ENCODE measurements at places on chromosomes 3 and 15. TPM values are rescaled to one million over a fixed set of nuclear protein-coding genes. Genes with fewer than 3 reads are reported as not detected.

GRCh38 chr15:65767264-65767595, 24.9 kb downstream of the DENND4A start:
- no peak for DNase-seq

DNA sequence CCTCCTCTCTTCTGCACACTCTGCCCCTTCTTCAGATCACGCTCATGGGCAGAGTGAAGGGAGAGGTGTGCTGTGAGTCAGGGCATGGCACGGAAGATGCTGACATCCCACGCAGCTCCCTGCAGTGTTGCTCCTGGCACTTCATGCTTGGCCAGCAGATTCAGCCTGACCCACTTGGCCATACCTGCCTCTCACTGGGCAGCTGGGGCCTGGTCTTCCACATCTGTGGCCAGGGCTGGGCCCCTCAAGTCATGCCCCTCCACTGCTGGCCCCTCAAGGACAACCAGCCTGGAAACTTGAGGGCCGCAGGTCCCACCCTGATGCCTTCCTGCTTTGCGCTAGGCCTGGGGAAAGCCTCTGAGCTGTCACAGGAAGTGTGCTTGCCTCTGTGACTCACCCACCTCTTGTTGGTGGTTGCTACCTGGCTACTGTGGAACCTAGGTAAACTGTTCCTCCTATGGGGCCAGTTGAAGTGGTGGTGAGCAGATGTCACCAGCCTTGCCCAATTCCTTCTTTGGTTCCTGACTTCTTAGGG, 48.7 kb downstream of the BSN start:
- peak; percentile 57 for DNase-seq

GRCh38 chr15:40162552-40162951, 1.7 kb downstream of the BUB1B start:
- DNase-seq: no peak

Gene CSTA
- not detected for total RNA-seq

Gene XCR1
- total RNA-seq: not detected

DNA sequence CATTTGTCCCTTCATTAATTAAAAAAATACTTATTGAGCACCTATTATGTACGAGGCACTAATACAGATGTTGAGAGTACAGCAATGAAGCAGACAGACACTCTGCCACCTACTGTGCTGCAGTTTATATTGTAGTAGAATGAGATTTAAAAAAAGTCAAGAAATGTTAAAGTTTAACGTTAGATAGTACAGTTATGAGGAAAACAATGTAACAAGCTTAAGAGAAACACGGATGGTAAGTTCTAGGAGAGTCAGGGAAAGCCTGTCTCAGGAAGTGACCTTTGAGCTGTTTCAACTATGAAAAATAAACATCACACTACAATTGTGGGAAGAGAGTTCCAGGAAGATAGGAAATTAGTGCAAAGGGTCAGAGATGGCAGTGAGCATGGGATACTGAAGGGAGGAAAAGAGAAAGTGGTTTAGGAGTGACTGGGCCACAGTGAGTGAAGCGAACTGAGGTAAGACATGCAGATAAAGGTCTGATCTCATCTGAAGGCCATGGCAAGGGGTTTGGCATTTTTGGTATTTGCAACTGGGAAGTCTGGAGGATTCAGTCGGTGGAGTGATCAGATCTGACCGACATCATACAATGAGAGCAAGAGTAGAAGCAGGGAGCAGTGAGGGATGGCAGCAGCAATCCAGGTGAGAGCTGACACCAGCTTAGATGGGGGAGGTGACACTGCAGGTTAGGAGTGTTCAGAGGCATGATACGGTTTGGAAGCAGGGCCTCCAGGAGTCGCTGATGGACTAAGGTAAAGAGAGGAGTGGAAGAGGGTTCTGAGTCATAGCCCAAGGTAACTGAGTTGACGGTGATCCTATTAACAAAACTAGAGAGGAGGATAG, 28.5 kb downstream of the PLSCR4 start:
- no peak for DNase-seq

DNA sequence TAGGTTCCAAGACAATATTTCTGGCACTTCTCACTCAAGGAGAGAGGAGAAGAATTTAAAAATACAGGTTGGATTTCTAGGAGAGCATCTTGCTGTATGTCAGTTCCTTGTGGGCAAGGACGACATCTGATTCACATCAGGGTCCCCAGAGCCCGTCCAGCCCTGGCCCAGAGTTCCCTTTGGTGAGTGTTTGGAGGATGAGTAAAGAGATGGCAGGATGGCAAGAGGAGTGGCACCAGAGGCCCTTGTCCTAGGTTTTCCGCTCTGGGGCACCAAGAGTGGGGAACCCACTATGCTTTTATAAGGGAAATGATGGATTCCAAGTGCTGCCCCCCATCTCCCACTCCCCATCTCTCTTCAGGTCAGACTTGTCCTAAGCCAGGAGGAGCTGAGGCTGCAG, 181.8 kb downstream of the TBC1D2B start:
- DNase-seq: no peak

DNA sequence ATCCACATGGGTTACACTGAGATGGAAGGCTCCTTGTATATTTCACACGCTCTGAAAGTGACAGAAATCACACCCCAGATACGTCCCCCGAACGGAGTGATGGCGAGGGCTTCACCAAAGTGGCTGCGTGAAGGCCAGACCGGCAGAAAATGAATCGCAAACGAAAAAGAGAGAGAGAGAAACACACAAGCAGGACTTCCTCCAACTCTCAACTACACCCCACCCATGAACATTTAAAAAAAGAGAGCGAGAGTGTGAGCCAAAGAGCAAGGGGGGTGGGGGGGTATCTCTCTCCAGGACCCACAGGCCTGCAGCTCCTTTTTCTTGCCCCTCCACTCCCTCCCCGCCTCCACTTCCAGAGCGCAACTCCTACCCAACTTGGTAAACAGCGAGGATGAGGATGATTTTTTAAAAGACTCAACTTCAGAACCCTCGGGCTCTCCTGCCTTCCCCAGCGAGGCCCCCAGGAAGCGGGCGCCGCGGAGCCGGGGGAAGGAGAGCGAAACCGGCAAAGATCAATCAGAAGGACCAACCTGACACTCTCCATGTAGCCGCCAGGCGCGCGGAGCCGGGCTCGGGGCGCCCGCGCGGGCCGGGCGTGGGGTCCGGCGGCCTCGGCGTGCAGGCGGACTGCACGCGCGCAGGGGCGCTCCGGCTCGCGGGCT, 519.1 kb downstream of the FOXP1 start:
- DNase-seq: peak; percentile 50

Gene MYLK
- total RNA-seq: 0.60 TPM

DNA sequence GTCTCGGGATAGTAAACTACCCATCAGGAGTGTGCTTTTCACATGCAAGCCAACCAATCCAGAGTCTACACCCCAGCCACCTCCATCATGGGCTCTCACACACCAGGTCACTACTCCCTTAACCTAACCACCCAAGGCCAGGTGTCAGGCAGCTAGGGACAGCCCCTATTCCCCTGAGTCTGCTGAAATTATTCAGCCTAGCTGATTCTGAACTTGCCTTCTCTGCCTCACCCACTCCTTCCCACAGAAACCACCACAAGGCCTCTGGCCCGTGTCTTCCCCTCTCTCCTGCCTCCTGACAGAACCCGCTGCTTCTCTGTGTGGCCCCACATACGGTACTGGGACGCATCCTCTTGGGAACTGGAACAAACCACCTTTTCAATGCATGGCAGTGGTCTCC, 82.1 kb downstream of the PCSK6 start:
- no peak for DNase-seq

DNA sequence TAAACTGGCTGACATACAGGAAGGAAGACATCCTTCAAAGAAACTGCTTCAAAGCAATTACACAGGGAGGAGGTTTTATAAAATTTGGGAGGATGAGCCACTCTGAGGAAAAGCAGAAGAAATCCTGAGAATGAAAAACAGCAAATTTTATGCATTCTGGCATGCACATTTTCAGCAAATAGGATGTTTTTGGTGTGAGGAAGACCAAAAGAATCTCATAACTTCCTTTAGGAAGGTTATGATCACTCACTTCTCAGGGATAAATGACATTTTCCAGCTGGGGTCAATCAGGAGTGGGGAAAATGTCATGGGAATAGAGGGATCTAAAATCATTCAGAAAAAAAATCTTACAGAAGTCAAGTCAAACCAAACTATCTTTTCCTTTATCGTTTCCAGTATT, 371.7 kb upstream of the CNTN6 start:
- no peak for DNase-seq

Gene DNAH12
- not detected for total RNA-seq

DNA sequence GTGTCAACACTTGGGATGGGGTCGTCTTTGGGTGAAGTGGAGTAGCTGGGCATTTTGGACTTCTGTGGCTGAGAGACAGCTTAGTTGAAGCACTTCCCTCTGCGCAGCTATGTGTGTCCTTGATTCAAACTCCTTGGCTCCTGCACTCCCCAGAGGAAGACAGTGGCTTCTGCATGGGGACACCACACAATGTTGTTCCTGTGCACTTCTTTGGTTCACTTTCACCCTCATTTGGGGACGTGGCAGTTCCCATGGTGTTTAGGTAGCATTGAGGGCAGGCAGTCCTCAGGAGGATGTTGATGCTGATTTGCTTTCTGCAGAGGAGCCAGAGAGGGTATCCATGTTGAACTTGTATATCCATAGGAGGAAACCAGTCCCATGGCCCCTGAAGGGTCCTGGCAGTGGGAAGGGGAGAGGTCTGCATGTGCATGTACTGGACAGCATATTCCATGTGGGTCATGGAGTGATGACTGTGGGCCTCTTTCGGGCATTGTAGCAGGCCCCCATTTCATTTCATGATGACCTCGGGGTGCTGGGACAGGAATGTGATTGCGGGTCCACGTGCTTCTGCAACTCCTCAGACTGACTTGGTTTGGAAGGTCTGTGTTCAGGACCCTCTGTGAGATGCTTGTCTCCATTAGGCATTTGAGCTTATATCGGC, 135.4 kb downstream of the SNRPN start:
- no peak for DNase-seq

DNA sequence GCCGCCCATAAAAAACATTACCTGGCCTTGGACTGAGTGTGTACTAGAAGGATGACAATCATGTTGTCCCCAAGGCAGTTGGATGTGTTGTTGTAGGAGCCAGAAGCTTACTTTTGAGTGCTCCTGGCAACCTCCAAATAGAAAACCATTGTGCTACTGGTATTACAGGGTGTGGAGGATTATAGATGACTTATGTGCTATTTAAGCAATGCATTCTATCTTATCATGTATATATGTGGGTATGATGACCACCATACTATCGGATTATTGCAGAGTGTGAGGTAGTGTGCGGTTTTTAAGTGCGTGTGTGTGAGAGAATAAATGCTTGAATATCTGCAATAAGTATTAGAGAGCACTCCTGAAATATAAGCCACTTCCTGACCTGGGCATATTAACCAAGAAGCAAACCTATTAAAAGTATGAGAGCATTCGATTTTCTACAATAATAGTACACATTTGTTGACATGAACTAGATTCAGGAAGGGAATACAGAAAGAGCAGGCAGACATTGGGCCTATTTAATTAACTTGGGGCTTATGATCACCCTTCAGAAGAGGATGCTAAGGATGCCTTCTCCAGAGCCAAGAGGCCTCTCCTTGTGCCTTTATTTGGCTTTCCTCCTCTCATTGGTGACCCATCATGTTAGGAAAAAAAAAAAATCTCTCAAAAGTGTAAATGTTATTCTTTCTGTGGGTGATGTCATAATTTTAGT, 11.7 kb upstream of the MBNL1 start:
- no peak for DNase-seq

Gene SLC6A1
- not detected for total RNA-seq

Gene WHAMM
- 9.6 TPM for total RNA-seq

DNA sequence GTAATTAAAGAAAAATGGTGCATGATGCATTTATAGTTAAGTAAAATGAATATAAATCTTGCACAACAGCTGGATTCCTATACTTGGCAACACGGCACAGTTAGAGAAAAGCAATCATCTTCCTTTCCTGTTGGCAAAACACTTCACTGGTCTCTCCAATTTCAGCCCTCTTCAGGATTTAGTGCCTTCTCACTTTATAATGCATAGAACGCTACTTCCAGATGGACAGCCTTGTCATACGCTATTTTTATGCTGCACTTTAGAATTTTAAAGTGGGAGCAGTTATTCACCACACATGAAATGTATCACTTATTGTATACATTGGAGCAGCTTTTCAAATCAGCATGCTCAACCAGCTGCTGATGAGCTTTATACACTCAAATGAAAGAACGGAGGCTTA, 194.4 kb upstream of the GBE1 start:
- no peak for DNase-seq

GRCh38 chr3:13122081-13123012, 49.1 kb upstream of the IQSEC1 start:
- DNase-seq: no peak
